Fibroblast of lung (primary cell): ENCODE measurements at places on chromosomes 16 and 17.

DNA sequence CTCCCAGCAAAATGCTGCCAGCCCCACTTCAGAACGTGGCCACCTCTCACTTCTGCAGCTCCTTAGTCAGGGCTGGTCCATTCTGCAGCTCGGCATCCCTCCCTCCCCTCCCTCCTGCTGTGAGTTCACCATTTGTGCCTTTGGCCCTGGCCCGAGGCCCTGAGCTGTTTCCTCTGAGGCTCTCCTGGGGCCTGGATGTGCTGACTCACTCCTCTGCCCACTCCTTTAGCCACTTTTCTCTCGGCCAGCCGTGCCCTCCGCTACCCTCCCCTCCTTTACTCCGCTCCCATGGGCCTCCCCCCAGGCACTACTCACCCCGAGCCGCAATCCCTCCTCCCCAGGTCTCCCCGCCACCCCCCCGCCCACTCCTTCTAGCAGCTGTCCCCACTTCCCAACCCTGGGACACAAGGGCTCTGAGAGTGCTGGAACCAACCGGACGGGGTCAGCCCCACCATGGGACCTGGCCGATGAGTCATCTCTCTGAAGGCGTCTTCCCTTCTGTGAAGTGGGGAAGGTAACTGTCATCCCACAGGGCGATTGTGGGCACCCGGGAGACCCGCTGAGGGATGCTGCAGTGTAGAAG is 11.5 kb downstream of the KCNG4 start:
- peak; percentile 85 for DNase-seq

DNA sequence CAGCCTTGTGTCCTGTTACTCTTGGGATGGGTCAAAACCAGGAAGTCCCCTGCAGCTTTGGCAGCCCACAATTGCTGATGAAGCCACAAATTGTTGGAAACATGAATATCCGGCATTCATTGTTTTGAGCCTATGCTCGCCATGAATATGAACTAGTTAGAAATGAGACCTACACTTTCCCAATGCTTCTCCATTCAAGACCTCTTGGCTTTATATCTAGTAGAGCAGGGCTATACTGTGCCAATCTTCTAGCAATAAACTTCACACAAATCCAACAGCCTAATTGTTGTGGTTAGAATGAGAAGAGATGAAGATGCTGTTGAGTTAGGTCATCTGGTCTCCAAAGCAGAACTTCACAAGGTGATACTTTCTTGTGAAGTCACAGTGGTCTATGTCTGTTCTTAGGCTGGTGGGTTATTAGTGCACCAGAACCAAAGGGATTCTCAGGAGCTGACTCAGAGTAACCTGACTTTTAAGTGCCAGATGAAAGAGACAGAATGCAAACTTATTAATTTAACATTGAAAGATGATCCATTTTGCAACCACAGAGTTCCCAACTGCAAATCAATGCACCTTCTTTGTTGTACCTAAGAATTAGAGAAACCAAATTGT is 13.7 kb upstream of the KRT23 start:
- peak; percentile 72 for DNase-seq

DNA sequence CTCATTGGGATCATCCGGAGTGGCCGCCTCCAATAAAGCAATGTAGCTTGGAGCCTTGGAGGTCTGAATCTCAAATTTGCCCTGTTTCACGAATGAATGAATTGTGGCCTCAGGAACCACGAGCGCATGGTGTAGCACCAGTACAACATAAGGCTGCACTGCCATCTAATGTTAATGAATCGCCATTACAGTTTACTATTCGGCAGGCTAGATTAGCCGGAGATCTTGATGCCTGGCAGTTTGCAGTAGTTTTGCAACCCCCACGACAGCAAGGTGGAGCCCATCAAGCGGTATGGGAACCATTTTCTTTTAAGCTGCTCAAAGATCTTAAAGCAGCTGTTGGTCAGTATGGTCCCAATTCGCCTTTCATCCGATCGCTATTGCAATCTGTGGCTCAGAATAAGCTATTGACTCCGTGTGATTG is 18.8 kb downstream of the ALOX15B start:
- DNase-seq: peak; percentile 84

GRCh38 chr17:78304549-78305037 is 55.3 kb downstream of the SOCS3 start:
- DNase-seq: no peak

GRCh38 chr16:56617212-56618085 is 8.1 kb upstream of the MT1E start:
- peak; percentile 73 for DNase-seq

- no peak for DNase-seq
Measured at GRCh38 chr16:55453909-55454308, 25.1 kb upstream of the MMP2 start.

DNA sequence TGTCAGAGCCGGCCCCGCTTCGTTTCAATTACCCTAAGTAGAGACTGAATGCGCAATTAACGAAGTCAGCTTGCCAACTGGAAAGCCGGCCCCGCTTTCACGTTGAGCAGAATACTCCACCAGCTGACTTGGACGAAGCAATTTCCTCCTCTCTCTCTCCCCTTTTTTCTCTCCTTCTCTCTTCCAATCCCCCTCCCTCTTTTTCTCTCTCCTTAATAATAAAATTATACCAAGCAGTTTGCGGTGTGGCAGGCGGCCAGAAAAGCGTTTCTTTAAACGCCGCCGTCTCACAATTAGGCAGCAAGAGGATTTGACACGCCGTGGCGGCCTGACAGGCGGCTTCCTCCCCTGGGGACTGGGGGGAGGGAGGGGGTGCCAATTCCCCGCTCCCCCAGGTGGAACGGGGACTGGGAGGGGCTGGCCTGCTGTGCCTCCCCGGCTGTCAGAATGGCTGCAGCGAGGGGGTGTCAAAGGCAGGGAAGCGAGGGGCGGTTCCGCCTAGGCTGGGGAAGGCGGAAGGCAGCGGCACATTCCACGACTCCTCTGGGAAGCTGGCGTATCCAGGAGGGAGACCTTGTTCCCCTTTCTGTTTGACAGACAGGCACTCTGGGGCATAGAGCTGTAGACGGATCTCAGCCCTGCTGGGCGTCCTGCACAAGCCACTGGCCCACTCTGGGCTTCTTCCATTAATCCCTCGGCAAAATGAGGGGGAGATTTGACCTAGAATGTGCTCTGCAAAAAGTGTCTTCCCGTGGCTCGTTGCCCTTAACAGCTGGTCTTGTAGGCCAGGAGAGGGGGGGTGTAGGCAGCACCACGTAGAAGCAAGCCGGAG is 52.7 kb downstream of the SREBF1 start:
- DNase-seq: peak; percentile 64

GRCh38 chr16:278863-279366 is 1.5 kb upstream of the ARHGDIG start:
- peak; percentile 51 for DNase-seq
